ENCODE measurements at places on chromosomes 16 and 17. TPM values are rescaled to one million over a fixed set of nuclear protein-coding genes. Genes with fewer than 3 reads are reported as not detected.

DNA sequence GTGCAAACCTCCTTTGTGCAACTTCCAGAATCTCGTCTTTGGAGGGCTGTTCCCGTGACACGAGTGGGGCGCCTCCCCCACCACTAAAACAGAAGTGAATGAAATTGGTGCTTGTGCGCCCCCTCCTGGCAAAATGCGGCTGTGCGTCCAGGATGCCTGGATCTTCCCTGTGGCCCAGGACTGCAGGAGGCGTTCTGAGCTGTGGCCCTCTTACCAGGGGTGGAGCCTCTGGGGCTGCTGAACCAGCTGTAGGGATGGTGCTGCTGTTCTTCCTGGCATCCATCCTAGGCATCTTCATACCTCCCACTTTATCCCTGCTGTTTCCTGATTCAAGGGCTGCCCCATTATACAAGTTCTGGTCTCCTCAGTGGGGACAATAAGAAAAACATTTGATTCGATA, 18.5 kb upstream of the NAGLU start:
- peak; percentile 79 for DNase-seq

- DNase-seq = peak; percentile 56
Measured at GRCh38 chr16:25126820-25127232, 15.3 kb downstream of the LCMT1 start.

- DNase-seq = no peak
Measured at GRCh38 chr16:74607962-74608356, 1.0 kb upstream of the GLG1 start.

DNA sequence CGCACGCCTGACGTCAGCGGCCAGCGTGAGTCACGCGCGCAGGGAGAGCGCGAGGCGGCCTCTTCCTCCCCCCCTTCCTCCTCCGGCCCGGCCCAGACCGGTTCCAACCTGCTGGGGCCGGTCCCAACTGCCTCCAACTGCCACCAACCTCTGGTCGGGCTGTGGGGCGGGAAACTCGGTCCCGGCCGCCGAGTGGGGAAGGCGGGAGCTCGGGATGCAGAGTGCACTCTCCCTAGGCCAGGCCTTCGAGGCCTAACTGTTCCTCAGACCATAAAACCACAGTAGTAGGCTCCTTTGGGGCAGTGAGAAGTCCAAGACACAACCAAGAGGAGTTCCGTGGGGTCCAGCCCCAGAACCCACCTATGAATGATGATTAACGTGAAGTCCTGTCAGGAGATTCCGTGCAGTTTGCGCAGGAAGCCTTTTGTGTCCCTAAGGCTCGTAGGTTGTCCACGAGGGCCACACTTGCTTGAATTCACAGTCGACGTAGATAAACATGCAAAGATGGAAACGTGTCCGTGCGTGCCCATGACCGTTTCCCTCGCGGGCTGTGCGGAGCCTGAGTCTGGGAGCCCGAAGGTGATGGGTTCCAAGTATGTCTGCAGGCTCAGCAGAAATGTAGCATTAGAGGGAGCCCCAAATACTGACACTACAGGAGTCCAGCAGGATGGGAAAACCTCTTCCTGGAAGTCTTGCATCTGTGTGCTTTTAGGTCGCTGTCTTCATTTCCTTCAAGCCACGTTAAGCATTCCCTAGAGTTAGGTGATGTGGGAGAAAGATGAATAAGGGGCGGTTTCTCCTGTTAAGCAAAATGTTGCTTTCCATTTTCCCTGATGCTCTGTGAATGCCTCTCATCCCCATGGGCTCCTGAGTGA, 647 bp downstream of the UNK start:
- DNase-seq = peak; percentile 95

GRCh38 chr17:4944554-4945175, 3.7 kb downstream of the PFN1 start:
- DNase-seq = no peak

GRCh38 chr16:78896280-78896679, 704.3 kb downstream of the MAF start:
- DNase-seq = no peak

- DNase-seq = no peak
Measured at GRCh38 chr17:77718669-77718961, 239.9 kb upstream of the TNRC6C start.

TNFSF13 gene
- total RNA-seq = 140 TPM

- no peak for DNase-seq
Measured at GRCh38 chr16:10614685-10615084, 34.3 kb upstream of the EMP2 start.

DNA sequence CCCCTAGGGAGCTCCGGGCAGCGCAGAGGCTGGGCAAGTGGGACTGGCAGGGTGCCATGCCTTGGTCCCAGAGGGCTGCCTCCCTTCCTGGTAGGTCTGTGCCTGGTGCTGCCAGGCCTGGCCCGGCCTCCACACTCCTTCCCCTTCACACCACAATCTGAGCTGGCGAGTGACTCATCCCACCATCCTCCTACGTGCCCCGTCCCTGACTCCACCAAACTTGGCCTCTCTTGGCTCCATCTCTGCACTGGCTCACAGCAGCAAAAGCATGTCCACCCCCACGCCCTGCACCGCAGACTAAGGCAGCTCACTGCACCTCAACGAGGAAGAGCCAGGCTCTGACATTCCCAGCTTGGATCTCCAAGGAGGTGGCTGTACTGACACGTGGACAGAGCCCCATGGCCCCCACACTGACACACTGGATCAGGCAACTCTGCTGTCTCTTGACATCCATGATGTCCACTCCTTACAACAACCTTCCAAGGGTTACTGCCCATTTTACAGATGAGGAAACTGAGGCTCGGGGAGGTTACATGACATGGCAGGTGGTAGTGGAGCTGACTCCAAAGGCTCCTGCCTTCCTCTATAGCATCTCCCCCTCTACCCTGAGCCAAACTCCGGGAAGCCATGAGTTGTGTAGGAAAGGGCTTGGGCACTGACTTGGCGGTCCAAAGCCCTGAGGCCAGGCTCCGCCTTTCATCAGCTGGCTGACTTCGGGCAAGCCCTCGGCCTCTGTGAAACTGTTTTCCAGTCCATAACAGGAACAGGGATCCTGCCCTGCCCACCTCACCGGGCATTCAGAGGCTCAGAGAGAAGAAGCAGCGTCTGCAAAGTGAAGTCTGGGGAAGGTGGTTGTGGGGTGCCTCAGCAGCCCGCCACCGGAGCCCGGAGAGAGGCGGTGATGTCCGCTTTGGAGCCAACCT, 20.1 kb upstream of the KRT19 start:
- DNase-seq = no peak

MYO15A gene
- 2.4 TPM for total RNA-seq

DNA sequence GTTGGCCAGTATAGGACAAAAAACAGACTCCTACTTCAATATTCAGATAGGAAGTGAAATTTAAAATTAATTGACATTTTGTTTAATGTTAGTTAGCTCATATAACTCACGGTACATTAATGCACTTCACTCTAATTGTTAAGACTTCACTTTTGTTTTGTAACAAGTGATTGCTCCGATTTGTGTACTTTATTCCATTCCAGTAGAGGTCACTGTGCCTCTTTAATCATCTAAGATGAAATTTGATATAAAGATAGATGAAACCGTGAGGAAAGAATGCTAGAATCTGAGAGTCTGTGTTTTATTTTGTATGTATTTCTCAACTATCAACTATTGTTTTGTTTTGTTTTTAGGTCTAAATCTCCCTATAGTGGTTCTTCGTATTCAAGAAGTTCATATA, 29.0 kb downstream of the RBBP6 start:
- peak; percentile 19 for DNase-seq

GRCh38 chr16:78591682-78592103, 492.2 kb downstream of the WWOX start:
- no peak for DNase-seq

DNA sequence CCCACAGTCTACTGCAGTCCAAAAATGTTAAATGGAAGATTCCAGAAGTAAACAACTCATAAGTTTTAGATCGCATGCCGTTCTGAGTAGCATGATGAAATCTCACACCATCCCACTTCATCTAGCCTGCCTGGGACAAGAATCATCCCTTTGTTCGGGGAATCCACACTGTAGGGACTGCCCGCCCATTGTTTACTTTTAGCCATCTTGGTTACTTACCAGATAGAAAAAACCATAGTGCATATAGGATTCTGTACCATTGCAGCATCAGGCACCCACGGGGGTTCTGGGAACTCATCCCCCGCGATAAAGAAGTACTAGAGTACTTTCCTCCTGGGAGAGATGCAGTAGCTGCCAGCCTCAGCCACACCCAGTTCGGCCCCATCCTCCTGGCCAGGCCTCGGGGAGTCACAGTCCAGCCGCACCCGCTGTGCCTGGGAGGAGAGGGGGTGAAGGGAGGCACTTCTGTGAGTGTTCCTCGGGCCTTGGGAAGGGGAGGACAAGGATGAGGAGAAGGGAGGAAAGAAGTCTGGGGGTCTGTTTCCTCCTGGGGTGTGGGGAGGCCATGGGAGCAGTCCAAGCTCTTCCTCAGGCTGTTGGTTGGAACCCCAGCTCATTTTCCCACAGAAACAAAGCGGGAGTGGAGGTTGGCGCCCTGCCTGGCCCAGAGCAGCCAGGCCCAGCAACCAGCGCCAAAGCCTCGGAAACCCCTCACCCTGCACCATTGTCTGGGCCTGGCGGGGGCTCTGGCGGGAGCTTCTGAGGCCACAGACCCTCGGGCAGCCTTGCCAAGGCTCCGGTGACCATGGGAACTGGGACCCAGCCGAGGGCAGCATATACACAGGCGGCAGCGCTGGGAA, 8.9 kb downstream of the TRIM47 start:
- DNase-seq = peak; percentile 97

TUBB3 gene
- total RNA-seq = 6.3 TPM

Data from lung (tissue), 17 donors.